LHCN-M2 (cell line): ENCODE measurements at places on chromosomes 2 and 18. TPM values are rescaled to one million over a fixed set of nuclear protein-coding genes. Genes with fewer than 3 reads are reported as not detected.

Gene GCG
- 0.17 TPM in 1 of 2 replicates, not detected in the other for total RNA-seq

Gene LOXHD1
- not detected in 2 replicates for total RNA-seq

Gene ZDBF2
- total RNA-seq, result 11.5 and 12.1 TPM in 2 replicates

Gene EPAS1
- 9.7 and 14.8 TPM in 2 replicates for total RNA-seq

Gene CRYGC
- total RNA-seq, result not detected in 2 replicates

Gene DCAF17
- 16.5 and 24.6 TPM in 2 replicates for total RNA-seq
